ENCODE measurements at places on chromosomes 11 and 22.
A peak's percentile ranks its signal among the peaks of the same experiment; 100 is the strongest.

GRCh38 chr11:11984563-11984962, 23.9 kb downstream of the DKK3 start:
- DNase-seq = no peak

DNA sequence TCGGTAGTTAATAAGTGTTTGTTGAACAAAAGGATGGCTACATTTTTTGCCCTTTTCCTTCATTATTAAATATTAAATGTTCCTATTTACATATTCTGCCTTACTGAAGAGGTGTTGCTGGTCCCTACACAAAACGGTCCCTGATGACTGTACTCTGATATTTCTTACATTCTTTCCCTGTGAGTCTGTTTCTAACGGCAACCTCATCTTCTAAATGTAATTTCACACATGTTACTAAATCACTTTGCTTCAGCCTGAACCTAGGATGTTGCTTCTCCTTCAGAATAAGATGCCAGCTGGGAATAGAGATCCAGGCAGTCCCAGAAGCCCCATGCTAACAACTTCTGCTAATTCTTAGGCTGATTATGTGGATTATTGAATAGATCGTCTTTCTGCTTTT, 50.3 kb downstream of the SPON1 start:
- no peak for DNase-seq

- DNase-seq = no peak
Observed at GRCh38 chr11:76169473-76169896, 36.8 kb downstream of the WNT11 start.

DNA sequence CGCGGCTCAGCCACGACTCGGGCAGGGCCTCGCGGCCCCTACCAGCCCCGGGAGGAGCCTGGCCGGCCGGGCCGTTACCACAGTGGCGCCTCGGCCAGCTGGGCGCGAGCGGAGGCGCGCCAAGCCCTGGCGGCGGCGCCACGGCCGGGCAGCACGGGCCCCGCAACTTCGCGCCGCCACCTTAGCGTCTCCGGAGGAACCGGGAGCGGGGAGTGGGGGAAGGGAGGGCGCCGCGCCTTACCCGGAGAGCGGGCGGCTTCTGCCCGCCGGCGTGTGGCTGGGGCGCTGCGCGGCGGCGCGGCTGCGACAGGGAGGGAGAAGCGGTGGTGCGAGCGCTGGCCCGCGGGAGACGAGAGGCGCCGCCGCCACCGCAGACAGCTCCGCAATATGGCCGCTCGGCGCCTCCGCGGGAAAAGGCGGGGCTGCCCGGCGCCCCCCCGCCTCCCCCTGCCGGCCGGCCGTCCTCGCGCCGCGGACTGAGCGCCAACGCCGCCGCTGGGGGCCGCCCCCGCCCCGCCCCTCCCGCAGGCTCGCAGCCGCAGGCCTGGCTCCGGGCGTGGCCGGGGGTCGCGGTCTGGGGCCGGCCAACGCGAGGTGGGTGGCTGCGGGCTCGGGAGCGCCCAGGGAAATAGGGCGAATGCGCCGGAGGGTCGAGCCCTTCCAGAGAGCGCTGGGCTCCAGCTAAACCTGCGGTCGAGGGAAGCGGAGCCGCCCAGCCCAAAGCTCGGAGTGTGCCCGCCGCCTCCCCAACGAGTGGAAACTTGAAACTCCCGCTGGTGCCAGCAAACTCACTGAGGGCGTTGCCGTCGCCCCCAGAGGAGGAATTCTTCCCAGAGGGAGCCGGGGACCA, at the start of gene RDX:
Gene RDX (minus strand): TSS at position 389 of the 850 bp plus-strand sequence. CDS start 16,922 bp downstream, outside the sequence.
- peak; percentile 97 for DNase-seq

DNA sequence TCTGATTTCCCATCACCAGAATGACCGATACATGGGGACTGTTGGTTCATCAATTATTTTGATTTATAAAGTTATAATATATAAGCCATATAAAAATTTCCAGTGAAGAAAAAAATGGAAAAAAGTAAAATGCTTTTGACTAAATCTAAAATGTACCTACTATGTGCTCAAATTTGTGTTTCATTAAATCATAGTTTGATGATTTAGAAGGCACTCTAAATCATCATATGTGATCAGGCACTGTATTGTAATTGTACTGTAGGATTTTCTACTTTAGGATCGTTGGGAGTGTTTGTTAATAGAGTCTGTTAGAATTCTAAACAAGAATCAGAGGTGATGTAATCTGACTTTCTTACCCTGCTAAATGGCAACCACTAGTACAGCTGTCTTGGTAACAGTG, 2.4 kb downstream of the LIN7C start:
- no peak for DNase-seq

DNA sequence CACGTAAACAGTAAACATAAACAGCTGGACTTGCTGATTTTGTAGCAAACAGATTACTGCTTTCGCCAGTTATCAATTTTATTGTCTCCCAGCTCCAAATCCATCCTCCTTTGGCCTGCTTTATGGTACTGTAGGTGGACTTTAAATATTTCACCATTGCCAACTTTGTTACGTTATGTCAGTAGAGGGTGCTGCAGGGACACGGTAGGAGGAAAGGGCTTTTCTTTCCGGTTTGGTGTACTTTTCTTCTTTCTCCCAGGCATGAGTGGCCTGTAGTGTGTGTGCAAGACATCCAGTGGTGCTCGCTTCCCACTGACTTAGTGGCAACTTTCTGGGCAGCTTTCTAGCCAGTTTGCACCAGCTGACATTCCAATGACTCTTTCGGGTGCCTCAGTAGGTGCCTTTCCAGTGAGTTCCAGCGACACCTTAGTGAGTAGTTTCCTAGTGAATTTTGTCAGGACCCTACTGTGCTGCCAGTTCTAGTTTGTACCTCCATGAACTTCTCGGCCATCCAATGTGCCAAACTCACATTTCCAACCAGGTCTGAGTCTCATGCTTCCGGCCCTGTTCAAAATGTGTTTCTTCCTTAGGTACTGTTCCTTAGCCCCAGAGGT, 267.6 kb upstream of the TENM4 start:
- peak; percentile 74 for DNase-seq

- DNase-seq = no peak
Observed at GRCh38 chr11:72996959-72997358, 145.2 kb downstream of the FCHSD2 start.

GRCh38 chr11:18384157-18384641, 10.2 kb upstream of the LDHA start:
- DNase-seq = no peak

GRCh38 chr11:36425561-36426081, 84.5 kb downstream of the TRAF6 start:
- DNase-seq = no peak

- DNase-seq = peak; percentile 25
Observed at GRCh38 chr22:25774575-25775026, 32.6 kb downstream of the MYO18B start.

DNA sequence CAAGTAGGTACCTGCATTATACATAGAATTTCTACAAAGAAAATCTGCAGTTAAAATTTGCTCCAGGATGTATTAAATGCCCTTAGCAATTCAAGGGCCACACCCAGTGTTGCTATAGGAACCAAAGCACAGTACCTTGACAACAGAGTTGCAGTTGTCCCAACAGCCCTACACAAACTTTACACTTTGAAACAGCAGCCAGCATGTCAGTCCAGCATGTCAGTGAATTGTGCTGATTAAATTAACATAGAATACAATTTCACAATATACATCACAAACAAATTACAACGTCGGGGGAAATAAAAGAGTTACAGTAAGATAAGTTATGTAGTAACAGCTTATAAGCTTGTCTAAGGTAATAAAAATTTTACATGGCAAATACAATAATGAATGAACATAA, 389.2 kb downstream of the SOX6 start:
- DNase-seq = peak; percentile 14

DNA sequence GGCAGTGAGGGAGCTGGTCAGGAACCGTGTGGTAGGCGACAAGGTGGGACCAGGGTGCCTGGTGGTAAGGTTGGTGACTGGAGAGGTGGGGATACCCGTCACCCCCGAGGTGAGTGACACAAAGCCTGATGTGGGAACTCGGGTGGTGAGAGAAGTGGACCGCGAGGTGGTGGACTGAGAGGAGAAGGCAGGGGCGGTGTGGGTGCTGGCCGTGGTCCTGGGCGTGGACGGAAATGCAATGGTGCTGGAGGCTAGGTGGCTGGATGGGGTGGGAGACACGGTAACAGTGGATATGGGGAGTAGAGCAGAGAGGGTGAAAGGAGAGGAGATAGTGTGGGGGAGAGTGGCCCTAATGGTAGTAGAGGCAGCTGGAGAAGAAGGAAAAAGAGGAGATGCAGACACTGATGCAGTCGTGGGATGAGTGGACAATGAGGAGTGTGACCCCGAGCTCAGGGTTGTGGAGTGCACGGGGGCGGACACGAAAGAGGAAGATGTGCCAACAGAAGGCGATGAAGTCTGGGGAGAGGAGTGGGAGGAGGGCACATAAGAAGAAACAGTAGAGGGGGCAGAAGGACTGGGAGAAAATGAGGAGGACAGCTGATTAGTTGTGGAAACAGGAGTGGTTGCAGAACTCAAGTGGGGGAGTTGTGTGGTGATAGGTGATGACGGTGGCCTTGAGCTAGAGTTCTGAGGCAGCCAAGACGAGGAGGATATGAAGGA, 20.5 kb downstream of the MUC6 start:
- no peak for DNase-seq

- DNase-seq = peak; percentile 39
Observed at GRCh38 chr11:62217191-62217748, 8.8 kb downstream of the SCGB2A1 start.

GRCh38 chr11:76600124-76600655, 70.4 kb downstream of the LRRC32 start:
- no peak for DNase-seq

GRCh38 chr11:70908223-70908622, 344.2 kb downstream of the SHANK2 start:
- no peak for DNase-seq

- DNase-seq = no peak
Observed at GRCh38 chr11:46397526-46397925, 6.0 kb upstream of the CHRM4 start.

DNA sequence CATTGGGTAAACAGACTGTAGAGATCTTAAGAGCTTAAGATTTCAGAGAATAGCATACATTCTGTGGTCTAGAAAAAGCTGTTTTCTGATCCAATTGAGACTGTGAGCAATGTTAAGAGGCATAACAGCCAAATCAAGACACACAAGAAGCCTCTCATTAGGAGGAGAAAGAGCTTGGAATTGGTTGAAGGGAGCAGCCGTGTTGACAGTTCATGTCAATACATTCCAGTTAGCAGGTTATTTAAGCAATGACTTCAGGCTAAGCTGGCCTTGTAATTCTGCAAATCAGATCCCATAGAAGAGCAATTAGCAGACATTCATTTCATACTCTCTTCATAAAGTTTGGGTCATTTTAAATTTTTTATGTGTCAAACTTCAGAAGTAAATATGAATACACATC, 50.9 kb downstream of the ETS1 start:
- no peak for DNase-seq

DNA sequence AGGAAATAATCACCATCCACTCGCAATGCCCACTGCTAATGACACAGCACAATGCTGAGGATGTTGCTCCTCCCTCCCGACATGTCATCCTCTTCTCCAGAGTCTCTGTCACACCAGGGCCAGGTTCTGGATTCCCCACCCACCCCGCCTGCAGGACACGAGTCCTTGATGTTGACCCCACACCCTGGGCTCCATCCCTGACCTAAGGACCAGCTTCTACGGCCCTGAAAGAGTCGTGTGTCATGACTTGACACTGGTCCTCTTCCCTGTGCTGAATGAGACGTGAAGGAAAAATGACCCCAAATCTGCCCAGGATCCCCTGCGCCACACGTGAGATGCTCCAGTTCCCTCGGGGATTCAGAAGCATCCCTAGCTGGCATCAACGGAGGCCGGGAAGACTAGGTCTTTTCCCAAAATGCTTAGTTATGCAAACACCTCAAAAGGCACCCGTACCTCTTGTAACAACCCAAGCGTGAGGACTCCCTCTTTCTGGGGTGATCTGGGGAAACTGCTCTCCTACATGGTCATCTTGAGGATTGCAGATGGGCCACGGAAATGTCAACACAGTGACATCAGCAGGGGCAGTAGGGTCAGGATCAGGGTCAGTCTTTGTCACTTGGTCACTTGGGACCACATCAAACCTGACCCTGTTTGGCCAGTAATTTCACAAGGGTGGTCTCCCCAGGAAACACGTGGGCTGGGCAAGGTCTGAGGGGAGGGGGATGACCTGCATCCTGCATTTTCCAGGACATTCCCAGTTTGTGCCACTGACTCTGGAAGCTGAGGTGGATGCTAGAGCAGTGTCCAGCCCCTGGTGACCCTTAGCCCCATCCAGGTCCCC, 42.0 kb downstream of the IGLL5 start:
- no peak for DNase-seq

DNA sequence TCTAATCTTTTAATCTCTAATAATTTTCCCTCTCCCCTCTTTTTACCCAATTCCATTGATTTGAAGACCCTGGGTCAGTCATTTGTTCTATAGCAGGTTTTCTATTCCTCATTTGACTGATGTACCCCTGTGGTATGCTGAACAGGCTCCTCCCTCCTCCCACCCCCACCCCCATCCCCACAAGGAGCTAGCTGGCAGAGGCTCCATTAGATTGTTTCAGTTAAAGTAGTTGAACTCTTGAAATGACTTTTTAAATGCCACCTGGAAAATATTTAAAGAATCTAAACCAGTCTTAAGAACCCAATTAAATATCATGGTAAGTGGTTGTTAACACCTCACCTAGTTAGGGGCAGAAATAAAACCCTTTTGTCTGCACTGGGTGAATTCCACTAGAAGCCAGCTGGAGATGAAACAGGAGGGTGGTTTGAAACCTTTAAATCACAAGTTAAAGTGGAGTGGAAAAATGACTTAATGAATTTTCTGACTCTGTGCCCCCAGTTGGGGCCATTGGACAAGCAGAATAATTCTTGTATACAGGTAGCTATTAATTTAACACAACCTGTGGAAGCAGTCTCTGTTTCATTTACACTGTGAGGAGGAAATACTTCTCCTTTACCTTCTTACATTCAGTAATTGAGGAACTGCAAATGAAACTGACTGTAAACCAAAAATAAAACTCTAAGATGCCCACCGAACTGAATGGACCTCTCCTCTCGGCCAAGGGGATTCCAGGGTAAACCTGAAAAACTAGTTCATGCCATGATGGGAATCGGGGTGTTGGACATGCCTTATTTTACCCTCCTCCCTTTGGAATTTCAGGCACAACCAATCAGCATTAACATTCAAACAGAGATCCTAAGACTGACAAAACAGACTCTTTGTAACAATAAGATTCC, 30.7 kb downstream of the PRR5L start:
- no peak for DNase-seq

DNA sequence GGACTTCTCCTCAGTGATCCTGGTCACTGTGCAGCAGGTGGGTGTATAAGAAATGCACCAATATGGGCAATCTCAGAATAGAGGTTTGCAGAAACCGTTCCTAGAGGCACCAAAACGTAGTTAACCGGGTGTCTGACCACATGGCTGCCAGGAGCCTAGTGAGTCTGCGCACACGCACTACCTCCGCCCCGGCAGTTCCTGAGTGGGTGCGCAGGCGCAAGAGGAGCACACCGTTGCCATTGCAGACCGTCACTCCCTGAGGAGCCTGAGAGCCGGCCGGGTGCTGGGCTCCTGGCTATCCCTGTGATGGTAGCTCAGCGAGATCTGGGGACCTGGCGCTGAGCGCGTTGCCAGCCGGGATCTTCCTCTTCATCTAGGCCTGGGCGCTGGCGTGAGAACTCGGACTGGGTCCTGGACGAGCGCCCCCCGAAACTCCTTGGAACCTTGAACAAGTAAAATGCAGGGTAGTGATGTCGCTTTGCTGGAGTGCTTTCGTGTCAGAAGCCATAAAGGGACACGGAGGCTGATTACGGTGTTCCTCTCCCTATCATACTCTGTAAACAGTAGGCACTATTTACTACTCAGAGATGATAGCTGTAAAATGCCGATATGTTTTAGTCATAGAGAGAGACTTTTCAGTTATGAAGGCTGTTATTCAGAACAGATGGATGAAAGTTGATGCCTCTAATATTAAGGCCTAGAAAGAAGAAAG, at the start of gene MS4A13:
Gene MS4A13 (plus strand): TSS at position 249 of the 712 bp plus-strand sequence. CDS start 2,692 bp downstream, outside the sequence.
- DNase-seq = no peak

Measured in A673 (cell line).